Hepatic stellate cell (primary cell): ENCODE measurements at places on chromosomes 12 and 14.

GRCh38 chr14:104159990-104160389 lies 21.6 kb downstream of the KIF26A start:
- no peak for DNase-seq

DNA sequence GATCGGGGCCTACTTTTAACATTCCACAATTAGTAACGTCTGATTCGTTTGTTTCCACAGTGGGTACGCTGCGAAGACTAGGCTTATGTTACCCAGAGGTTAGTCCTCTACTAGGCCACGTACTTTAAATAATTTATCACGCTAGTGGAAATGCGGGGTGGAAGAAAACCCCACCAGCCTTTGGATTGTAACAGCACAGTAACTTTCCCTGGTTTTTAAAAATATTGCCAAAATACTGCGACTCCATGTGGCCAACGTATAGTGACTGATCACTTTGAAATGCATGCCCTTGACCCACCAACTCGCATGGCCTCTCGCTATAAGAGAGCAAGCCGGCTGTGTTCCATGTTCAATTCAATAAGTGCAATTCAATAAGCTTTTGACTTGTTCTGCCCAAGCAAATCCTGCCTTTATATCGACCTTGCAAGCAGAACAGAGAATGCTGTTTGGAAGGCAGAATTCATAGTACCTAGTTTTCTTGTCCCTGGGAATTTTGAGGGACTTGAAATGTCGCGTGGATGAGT lies 882 bp upstream of the GTF2A1 start:
- no peak for DNase-seq

DNA sequence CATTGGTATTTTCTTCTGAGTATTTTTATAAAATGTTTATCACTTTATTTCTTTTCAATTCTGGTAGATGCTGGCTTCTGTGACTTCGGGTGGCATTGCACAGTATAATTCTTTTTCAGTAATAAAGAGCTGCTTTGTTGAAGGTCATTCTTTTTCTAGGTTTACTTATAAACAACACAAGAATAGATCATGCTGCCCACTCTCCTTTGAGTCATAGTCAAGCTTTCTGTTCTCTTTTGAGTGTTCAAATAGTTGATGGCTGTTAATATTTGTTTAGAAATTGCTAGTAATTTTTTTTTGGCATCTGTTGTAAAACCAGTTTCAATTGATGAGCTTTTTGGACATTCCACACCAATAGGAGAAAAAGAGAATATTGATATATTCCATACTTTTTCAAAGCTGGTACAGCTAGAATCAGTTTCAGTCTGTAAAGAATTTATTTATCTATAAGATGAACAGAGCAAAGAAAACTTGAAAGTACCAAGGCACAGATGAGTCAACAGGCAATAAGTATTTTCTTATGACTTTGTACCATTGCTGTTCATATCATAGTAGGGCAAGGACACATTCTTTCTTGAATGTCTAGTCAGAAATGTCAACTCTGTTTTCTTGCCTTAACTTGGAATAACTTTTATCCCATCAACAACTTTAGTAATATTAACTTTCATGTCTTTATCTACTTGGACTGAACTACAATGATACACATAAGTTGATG lies 513.0 kb upstream of the SEL1L start:
- no peak for DNase-seq

DNA sequence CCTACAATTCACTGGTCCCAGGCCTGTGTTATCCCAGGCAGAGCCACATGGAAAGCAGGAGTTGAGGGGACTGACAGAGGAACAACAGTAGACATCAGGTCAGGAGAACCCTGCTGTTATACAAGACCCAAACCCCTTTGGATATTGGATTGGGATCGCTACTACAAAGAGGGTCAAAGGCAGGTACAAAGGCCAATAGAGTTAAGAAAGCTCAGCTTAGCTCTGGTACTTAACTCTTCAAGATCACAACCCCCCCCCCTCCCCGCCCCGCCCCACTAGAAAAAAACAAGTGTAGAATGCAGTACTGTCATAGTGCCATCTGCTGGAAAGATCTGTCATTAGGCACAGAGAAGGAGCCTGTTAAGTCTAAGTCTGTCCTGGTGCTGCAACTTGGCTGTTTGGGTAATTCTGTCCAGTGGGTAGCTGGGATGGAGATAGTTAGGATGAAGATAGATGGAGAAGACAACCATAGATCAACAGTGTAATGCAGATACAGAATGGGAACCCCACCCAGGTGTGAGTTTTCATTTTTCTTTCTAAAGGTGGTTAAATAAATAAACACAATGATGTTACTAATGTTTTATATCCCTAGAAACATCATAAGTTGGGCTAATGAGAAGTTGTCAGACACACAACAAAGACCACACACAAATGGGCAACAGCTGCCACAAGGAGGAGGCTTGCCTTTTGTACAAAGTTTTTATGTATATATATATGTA lies 17.2 kb downstream of the REM2 start:
- peak; percentile 72 for DNase-seq

DNA sequence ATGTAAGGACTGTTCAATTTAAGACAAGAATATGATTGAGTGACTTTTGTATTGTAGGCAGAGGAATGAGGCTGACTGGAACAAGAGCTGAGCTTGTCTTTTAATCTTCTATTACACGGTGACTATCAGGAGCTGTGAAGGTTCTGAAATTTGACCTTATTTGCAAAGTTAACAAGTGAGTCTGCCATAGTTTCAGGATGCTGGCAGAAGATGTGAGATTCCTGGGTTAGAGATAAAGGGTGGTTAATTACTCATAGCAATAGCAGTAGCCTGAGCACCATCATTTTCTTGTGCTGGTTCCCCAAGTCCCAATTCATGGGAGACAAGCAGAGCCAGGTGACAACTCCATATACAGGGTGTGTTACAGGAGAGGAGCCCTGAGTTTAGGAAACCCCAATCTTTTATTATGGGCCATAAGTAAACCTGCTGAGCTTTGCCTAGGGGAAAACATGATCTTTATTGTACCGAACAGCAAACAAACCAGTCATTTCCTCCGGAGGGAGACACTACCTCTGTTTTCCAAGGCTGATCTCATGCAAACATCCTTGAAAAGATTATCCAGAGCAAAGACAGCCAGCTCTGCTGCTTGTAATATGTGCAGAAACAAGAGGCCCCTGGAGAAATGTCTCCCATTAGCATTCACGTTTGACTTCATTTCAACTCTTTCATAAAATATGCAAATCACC lies 51.7 kb upstream of the DDX11 start:
- no peak for DNase-seq
